ENCODE measurements at places on chromosomes 2 and 18.

DNA sequence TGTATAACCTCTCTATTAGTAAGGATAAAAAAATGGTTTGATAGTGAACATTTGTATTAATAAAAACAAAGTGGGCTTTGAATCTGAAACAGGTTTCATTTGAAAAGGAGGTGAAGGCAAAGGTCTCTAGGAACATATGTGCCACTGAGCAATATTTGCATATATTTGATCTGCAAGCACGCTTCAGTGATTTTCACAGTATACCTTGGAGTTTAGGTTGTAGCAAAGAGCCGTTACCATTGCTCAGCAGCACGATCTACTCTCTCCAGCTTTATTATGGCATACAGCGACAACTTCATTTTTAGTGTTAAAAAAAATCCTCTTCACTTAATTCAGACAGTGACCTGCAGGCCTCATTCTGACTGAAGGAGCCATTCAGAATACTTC lies 75.8 kb upstream of the ZEB2 start:
- DNase-seq: no peak

DNA sequence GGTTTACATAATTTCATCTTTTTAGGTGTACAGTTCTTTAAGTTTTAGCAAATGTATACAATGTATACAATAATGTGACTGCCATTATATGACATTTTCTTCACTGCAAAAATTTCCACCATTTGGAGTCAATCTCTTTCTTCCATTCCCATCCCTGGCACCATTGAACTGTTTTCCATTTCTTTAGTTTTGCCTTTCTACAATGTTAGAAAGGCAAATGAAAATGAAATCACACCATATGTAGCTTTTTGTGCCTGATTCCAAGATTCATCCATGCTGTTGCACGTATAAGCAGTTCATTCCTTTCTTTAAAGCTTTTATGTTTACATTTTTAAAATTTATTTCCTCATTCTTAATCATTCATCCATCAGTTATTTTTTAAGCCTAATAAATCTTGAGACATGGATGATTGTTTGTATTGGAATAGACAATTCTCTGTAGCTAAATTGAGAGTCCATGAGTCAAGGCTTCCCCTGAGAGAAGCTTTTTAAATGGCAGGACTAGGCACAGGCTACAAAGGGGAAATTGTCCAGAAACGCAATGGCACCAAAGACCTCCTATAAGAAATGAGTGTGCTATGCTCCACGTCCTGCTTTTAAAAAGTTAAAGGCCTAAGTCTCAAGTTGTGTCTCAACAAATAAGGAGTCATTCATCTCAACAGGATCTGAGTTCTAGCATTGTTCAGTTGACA lies 8.7 kb upstream of the COL5A2 start:
- DNase-seq: no peak

DNA sequence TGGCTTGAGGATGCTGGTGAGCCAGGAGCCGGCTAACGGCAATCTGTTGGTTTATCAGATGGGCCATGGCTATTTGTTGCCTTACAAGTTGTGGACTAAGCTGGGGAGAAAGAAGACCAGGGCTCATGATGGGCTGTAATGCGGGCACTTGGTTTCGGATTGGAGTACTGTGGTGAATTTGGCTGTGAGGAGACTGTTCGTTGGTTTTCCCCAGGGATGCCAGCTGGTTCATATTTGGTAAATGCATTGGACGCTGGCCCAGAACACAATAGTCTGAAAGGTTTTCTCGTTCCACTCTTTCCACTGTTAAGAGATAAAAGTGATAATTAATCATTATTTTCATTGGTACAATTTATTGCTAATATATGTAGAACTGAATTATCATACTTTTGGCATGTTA lies 108.9 kb downstream of the SATB2 start:
- no peak for DNase-seq

DNA sequence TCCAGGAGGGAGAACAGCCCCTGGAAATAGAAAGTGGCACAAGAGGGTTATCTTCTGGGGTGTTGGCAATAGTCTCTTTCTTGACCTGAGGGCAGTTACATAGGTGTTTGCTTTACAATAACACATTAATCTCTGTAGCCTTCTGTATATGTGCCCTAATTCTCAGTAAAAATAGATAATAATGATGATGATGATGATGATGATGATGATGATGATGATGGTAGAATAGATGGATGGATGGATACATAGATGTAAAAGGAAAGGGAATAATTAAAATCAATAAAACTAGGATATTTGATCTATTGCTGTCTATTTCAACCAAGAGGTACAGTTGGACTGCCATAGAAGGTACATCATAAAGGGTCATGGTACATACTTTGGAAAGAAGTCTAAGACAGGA lies 177.7 kb upstream of the VWC2L start:
- no peak for DNase-seq

All from stimulated activated CD4-positive, alpha-beta T cell treated with anti-CD3 and anti-CD28 coated beads, TNF-alpha, amount 100 ng/mL, for 24 hours (primary cell).